ENCODE measurements at places on chromosomes 12 and 14.

DNA sequence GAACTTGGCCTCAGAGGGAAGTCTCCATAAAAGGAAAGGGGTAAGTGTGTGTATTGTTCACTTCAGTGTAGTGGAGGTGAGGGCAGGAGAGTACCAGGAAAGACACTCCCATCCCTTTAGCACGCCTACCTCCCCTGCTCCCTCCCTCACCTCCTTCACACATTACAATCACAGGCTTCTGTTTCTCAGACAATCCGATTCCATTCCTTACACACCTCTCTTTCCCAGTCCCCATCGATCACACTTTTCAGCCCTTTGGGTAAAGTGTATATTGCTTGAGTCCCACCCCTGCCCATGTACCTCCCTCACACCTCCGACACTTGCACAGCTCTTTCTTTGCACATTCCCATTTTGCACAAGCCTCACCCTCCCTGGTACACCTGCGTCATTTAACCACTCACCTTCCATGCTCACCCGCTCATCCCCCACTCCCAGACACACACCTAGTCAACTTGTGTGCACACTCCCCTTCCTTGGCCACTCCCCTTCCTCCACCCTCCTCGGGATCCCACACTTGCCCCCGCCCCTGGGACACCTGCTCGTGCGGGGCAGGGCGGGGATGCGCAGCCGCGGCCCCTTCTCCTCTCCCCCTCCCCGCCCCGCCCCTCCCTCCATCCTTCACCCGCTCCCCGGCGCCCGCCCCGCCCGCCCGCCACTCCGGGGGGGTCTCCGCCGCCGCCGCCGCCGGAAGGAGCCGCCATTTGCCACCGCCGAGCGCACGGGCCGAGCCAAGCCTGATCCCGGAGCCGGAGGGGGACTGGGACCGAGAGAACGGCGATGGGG, at the start of gene MARCHF9:
TSS of gene MARCHF9 (plus strand) at position 693 of the 783 bp plus-strand sequence. CDS start 426 bp downstream, outside the sequence.
- peak; percentile 75 for DNase-seq

- no peak for DNase-seq
These were observed 8.3 kb downstream of the CPNE6 start for GRCh38 chr14:24079491-24080141.

DNA sequence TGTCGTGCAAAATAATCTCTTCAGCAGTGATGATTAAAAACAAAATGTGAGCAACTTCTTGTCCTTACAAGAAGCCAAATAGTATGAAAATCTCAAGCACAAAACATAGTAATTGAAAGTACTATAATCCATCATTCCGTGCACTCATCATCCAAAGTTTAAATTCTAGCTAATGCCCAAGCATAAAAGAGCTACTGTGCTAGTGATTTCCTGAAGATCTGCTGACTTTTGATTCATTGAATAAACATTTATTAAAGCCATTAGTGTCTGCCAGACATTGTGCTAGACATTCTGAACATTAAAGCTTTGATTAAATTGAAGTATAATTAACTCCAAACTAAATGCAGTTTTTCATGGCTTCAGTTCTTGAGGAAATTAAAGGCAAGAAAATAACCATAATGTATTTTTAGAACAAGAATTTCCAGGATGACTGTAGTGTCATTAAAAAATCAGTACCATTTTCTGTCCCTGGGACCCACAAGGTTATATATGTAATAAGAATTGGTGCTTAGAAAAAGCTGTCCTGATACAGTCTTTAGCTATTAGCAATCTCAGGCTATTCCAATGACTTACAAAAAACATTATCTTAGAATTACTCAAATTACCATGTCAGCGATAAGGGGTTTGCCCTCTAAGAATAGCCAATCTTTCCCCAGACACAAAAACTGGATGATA, 71.7 kb downstream of the CMAS start:
- DNase-seq, result no peak

DNA sequence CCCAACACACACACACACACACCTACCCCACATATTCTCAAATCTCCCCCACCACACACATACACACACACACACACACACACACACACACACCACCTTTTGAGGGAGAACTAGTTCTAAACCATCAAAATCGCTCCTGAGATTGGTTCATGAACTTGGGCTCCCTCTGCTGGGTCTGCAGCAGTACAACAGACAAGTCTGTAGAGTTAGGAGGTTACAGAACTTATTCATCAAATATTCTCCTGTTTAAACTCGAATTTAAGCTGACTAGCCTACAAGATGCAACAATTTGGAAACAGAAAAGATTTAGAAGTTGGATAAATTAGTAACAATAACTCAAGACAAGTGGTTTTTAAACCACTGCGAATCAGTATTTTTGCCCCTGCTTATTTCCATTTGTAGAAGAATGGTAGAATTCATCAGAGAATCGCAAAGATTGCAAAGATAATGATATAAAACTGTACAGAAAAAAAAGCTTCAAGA, 136.4 kb upstream of the USP15 start:
- DNase-seq, result peak; percentile 43

GRCh38 chr14:99065551-99065950, 206.4 kb downstream of the BCL11B start:
- no peak for DNase-seq

DNA sequence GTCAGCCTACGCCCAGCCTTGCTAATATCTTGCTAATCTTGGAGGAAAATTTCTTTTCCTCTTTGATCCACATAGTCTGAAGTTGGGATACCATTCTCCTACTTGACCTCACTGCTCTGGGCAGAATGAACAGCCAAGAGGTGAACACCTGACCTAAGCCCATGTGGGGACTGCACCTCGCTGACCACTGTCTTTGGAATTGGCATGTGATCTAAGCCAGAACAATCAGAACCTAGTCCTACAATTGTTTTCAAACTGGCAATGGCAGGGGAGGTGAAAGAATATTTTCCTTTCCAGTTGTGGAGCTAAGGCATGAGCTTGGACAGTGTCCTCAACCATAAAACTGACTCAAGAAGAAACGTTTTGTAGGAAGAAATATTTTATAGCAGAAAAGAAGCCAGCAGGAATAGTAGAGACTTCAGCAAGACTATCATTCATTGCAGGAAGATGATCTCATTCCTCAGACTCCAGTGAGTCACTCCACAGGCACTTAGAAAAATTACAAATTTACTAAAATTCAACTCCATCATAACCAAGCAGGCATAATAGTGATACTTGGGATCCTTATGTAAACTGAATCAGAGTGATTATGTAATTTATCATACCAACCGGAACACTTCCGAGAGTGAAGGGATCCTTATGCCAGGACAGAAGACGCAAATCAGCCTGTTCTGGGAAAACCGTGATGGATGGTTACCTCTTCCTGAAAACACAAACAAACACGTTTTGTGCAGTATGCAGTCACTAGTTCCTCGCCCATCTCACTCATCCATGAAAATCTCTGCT, 14.7 kb downstream of the PTPRO start:
- peak; percentile 54 for DNase-seq

DNA sequence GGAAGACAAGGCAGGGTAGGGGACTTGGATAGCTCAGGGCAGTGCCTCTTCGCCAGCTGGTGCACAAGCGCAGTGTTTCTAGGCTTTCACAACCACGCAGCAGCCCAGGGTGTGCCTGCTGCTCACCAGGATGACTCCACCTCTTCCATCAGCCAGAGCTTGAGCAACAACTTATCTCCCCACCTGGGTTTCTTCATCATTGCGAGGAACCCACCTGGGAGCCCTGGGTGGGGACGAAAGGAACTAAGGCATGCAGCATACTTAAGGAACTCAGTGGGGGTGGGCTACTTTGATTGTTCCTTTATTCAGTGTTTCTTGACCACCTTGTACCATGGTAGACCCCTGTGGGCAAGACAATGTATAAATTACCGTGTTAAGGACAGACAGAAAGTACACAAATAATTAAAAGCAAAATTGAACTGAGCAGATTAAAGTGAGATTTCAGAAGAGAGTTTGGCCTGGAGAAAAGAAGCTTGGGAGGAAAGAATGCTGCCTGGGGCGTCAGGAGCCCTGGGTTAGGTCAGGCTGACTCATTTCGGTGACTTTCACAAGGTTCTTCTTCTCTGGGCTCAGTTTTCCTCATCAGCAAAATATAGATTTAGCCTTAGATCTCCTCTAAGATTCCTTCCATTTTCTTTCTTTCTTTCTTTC, 22.9 kb downstream of the KRT18 start:
- DNase-seq, result peak; percentile 70

All from Daoy (cell line).